Skin of body (tissue), 3 donors: ENCODE measurements at places on chromosomes 2 and 18. TPM values are rescaled to one million over a fixed set of nuclear protein-coding genes. Genes with fewer than 3 reads are reported as not detected.
A peak's percentile ranks its signal among the peaks of the same experiment; 100 is the strongest.

Gene RPL31
- 1,726 TPM for total RNA-seq

- no peak for DNase-seq
These were observed 88.1 kb downstream of the L3MBTL4 start for GRCh38 chr18:6326566-6326965.

GRCh38 chr2:26988058-26988860 lies 17.8 kb downstream of the MAPRE3 start:
- no peak for DNase-seq

Gene CYTIP
- total RNA-seq, result 8.2 TPM

DNA sequence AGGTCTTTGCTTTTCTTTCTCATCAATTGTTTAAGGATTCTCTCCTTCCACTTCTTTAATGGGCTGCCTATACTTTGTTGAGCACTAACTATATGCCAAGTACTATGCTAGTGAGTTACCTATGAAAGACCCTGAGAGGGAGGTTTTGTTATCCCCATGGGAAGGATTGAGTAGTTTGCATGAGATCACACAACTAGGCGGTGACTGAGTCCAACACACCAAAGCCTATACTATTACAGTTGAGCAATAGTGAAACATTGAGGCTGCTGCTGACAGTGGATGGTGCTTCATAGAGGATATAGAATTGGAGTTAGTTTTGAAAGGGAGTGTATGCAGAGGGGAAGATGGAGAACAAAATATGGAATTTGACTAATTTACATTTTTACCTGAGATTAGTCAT lies 15.8 kb downstream of the NABP1 start:
- no peak for DNase-seq

GRCh38 chr2:241901500-241902351 lies 32.2 kb downstream of the RTP5 start:
- no peak for DNase-seq

- no peak for DNase-seq
These were observed 100.5 kb upstream of the THSD7B start for GRCh38 chr2:136664713-136665405.

DNA sequence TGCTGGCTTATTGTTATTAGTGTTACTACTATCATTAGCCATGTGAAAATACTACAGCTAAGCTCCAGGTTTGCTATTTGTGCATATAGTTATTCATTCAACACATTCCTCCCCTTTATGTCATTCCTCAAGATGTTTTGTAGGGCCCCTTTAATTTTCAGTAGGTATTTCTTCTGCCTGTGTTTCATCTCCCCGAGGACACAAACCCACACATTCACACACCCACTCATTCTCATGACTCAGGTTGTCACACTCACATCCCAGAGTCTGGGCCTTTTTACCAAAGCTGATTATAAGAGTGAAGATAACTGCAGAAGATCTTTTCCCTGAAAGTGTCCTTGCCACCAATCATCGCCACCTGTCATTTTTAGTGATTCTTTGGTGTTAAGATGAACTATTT lies 68.6 kb upstream of the SPOPL start:
- no peak for DNase-seq

- no peak for DNase-seq
These were observed 38.4 kb upstream of the CHAC2 start for GRCh38 chr2:53729143-53729762.

DNA sequence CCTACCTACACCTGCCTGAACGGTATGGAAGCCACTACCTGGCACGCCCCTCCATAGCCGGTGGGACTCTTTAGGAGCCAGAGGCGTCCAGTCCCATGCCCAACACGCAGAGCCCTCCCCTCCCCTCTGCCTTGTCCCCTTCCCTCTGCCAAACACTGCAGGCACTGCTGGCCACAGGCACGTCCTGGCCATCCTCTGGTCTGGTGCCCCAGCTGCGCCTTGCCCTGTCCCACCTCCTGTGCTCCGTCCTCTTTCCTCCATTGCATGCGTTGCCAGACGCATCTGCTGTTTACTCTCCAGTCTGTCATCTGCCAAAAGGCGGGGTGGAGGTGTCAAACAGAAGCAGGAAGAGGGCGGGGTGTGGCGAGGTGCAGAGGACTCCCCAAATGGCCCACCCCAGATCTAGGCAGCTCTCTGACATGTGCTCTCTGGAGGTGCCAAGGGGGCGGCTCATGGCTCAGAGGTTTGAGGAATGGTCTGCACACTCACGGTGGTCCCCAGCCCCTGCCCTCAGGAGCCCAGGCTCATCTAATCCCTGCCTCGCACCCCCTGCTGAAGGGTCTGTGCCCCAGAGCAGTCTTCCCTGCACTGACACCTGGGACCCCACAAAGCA lies 45.1 kb downstream of the HS6ST1 start:
- DNase-seq, result no peak

DNA sequence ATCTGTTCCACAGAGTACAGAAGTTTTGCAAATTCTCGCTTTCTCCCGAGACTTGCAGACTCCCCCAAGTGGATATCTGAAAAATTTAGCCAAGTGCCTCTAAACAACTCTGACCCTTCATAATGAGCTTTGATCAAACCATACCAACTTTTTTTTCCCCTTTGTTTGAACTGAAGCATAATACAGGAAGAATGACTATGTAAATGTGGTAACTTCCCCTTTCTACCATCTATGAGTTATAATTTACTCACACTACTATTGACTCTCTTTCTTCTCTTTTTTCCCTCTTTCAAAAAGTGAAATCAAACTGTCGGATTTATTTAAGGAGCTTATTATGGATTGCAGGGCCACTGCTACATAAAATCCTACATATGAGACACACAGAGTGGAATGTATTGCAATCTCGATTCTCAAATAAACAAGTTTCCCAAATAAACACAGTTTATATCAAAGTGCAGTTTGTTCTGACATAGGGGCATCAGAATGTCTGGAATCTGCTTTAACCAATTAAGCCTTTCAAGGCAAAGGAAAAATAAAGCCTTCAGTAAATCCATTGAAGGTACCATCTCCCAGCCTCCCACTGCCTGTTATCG lies 1.4 kb upstream of the ZNF804A start:
- no peak for DNase-seq

Gene SDC1
- total RNA-seq, result 127 TPM

GRCh38 chr18:69282371-69282770 lies 118.3 kb upstream of the DOK6 start:
- no peak for DNase-seq

Gene PSMA8
- total RNA-seq, result not detected

- DNase-seq, result no peak
These were observed 91.6 kb downstream of the INO80D start for GRCh38 chr2:205994344-205994743.

Gene CYRIA
- 9.3 TPM for total RNA-seq

Gene TBR1
- 0.30 TPM for total RNA-seq

GRCh38 chr2:61949714-61950560 lies 44.5 kb downstream of the COMMD1 start:
- no peak for DNase-seq

Gene MC5R
- not detected for total RNA-seq

DNA sequence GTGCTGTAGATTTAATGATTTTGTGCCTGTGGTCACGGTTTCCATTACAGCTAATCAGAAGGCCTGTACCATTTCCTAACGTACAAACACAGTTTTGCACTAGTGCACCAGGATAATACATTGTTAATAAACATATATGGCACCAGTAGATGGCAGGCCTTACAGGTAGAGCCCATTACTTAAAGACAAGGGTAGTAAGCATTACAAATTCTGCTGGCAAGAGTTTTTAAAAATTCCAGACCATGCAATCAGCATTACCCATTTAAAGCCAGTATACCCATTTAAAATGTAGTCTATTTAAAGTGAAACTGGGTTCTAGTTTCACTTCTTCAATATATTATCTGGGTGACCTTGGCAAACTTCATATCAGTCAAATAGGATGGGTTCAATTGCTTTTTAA lies 224.2 kb downstream of the NUP35 start:
- no peak for DNase-seq

GRCh38 chr2:237500681-237501424 lies 13.8 kb downstream of the MLPH start:
- no peak for DNase-seq

GRCh38 chr2:203709416-203710040 lies 3.1 kb downstream of the CD28 start:
- DNase-seq, result no peak

DNA sequence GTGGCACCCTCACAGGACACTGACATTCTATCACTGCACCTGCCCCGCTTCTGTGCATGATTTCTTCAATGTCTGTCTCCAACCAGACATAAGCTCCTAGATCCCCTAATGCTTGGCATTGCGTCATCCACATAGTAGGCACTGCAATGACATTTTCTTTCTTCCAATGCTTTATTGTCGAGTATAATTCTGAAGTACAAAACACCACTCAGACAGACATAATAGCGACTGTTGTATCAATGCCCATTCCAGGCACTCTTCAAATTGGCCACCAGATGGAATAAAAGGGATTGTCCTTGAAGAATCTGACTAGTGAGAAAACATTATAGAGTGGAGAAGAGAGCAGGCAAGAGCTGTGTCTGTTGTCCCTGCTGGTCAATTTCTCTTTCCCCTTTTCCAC lies 89.0 kb downstream of the LPIN1 start:
- peak; percentile 2 for DNase-seq

Gene ZNF396
- 1.6 TPM for total RNA-seq

DNA sequence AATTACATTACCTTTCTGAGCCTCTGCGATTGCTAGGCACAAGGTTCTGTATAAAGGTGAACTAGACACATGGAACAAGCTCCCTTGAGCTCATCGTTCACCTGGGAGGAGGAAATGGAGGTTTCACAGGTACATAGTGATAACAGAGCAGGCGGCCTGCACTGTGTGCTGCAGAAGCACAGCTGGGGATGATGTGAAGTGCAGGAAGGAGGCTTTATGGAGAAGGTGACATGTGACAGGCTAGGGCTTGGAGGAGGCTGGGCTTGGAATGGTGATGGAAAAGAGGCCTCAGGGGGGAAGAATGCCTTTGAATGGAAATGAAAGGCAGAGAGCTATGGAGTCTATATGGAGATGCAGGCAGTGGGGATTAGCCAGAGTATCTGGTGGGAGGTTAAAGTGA lies 22.9 kb downstream of the MARCHF4 start:
- DNase-seq, result no peak

DNA sequence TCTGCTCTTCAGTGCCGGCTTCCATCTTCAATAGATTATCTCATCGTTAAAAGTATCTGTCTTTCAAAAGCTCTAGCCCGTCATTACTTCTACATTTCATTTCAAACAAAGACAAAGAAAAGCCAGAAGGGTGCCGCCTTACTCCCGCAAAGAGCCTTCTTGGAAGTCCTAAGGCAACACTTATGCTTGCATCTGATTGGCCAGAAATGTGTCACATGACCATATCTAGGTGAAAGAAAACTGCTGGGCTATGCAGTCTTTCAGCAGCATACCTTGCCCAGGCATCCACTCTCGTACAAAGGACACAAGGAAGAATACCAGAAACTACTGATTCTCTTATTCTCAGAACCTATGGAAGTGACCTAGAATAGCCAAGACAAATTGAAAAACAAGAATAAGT lies 217.1 kb upstream of the SLC35G4 start:
- DNase-seq, result no peak

GRCh38 chr2:216860426-216861137 lies 718 bp upstream of the TNP1 start:
- no peak for DNase-seq

DNA sequence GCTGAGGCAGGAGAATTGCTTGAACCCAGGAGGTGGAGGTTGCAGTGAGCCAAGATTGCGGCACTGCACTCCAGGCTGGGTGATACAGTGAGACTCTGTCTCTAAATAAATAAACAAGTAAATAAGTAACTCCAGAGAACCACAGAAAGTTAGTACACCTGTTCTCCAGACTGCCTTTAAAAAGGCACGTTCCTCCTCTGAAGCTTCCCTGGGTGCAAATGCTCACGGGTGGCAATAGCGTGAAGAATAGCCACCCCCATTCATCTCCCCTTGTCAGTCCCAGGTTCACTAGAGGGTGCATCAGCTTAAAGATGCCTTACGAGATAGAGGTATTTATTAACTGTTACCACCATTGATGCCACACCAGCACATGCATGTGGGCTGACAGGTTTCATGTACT lies 64.3 kb upstream of the RTN4 start:
- no peak for DNase-seq

Gene MC4R
- total RNA-seq, result not detected

- DNase-seq, result peak; percentile 87
These were observed at the start of gene ZC3H8 for GRCh38 chr2:112254466-112255240. ZC3H8 (minus strand) TSS chr2:112255042; CDS start chr2:112254981, 61 bp downstream.

Gene CRYGD
- total RNA-seq, result not detected

GRCh38 chr18:74420481-74420880 lies 36.6 kb downstream of the DIPK1C start:
- DNase-seq, result peak; percentile 17

Gene RBM44
- total RNA-seq, result 2.1 TPM

Gene WDR43
- 47.7 TPM for total RNA-seq

Gene HRH4
- total RNA-seq, result 0.30 TPM

GRCh38 chr18:2502880-2503279 lies 68.4 kb downstream of the METTL4 start:
- no peak for DNase-seq

DNA sequence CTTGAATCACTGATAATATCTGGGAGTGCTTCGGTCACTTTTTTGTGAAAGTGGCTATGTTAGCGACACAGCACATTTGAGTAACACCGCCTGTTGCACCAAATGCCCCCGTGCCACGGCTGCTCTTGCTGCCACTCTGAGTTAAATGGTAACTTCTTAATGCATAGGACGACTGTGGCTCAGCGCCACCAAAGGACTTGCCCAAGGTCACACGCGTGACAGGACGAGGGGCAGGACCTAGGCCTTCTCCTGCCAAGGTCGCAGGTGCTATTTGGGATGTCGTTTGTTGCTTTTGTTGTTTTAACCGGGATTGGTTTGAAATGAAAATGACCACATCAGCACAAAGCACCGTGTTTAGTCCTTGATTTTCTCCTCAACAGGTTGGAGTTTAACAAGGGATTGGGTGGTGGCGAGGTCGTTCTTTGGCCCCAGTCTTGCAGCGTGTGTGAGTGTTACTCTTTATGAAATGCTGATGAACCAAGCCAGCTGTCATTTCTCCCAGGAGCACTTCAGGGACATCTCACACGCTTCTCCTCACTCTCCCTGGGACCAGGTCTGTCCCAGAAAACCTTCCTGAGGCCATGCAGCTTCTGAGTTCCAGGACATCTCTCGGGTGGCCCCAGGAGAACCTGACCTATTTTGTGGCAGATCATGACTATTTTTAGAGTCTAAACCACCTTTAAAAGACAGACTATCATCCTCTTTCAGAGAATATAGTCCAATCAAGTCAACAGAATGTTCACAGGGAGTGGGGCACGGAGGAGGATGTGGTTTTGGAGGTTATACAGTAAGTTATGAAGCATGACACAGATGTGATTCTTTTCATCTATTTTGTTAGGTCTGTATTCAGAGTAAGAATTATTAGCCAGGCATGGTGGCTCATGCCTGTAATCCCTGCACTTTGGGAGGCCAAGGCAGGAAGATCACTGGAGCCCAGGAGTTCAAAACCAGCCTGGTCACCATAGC lies 49.9 kb downstream of the MTCL1 start:
- DNase-seq, result no peak

Gene CDK15
- total RNA-seq, result 1.6 TPM
